Stimulated activated CD8-positive, alpha-beta memory T cell treated with anti-CD3 and anti-CD28 coated beads, Interleukin-2, amount 100 ng/mL, for 1 hour (primary cell): ENCODE measurements at places on chromosomes 2 and 18.

DNA sequence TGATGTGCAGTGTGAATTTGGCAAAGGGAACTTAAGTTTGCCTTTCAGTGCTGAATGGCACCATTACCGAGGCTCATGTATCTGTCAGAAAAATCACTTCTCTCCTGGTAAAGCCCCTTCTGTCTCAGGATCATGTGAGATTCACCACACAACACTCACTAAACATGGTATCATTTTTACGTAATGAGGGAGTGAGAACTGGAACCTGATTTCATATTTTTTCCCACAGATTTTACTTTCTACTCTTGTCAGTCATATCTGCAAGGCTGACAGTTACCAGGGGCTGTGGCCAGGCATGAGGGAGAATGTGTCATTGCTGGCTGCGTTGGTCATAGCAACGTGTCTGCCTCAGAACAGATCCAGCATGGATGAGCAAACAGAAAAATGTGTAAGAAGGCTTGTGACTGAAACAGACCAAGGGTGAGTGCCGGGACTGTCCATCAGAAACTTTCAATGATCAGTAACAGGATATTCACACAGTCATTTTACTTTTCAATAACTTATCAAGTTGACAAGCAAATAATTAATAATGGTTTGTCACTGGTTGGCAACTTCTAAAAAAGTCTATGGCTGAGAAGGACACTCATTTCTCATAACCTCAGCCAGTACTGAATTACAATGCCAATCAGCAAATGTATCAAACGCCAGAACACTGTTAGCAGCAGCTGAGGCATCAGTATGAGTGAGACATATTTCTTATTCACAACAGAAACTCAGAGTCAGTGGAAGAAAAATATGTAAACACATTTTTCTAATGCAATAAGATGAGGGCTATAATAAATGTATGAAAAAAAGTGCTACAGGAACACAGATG lies 100.5 kb downstream of the CDC42EP3 start:
- DNase-seq: no peak

DNA sequence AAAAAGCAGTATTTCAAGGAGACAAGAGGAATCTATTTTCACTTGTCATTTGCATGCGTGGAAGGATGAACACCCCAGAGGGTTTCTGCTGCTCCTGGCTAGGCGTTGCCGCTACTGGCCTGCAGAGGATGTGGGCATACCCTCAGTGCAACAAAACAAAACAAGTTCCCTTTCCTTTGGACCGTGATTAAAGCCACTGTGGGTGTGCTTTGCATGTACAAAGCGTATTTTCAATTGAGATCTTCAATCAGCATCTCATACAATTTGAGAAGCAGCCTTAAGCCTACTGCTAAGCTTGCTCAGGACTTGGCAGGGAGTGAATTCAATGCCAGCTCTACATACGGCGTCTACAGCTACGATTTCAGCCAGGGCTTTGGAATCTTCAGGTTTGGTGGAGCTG lies 298.4 kb downstream of the LPIN1 start:
- DNase-seq: no peak

DNA sequence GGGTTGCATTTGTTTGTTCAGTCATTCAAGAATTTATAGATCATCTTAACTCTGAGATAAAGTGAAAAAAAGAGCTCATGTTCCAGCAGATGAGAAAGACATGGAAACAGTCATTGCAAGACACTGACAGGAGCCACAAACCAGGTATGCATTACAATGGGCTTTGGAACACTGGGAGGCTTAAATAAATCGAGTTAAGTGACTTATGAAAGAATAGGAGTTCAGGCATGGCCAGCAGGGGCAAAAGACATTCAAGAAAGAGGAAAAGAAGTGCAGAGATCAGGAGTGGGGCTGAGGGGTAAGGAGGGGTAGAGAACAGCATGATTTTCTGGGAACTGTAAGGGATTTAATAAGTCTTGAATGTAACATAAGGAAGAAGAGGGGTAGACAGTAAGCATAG lies 121.2 kb upstream of the EPC2 start:
- DNase-seq: no peak

DNA sequence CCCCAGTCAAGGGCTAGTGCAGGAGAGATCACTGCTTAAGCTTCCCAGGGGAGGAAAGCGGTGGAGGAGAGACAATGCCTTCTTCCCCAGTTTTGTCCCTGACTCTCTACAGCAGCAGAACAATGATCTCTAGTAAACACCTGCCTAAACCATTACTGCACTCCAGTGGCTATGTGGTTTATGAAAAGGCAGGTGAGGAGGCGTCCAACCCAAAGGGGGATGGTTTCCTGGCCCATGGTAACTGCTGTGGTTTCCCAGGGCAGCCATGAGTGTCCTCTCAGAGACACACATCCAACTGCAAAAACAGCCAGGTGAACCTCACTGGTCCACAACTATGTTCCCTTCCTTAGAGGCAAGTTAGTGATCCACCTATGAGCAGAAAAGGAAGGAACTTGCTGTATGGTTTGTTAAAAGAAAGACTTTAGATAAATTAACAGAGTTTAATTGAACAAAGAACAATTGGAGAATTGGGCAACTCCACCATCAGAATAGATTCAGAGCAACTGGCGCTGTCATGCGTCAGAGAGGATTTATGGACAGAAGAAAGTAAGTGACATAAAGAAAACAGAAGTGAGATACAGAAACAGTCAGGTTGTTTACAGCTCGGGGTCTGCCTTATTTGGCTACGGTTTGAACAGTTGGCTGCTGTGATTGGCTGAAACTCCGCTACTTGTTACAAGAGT lies 4.8 kb upstream of the TTC39C start:
- no peak for DNase-seq

DNA sequence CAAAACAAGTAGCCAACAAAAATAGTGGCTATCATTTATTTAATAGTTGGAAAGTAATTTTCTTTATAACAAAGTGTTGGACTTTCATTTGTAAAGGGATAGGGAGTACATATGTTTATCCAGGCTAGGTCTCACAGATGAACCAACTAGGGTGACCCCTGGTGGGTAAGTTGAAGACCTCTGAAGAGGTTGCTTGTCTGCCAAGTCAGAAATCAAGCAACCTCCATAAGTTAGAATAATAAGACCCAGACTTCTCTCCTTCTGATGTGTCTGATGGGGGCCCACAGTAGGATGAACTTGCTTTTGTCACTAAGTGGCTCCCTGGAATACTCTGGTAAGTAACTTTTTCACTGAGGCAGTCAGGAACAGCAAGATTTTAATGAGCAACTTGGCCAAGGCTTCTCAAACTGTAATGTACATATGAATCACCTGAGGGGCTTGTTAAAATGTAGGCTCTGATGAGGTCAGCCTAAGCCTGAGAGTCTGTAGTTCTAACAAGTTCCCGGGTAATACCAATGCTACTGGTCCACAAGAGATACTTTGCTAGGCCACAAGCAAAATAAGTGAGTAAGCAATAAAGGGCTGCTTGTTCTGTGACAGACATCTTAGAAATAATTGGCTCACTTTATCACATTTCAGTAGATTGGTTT lies 319.6 kb downstream of the PIK3C3 start:
- no peak for DNase-seq

- no peak for DNase-seq
These were observed 225.7 kb downstream of the MTX2 start for GRCh38 chr2:176494949-176495353.

- no peak for DNase-seq
These were observed 286.6 kb upstream of the HDAC4 start for GRCh38 chr2:239687441-239687840.

GRCh38 chr2:29743516-29743915 lies 177.9 kb downstream of the ALK start:
- no peak for DNase-seq

DNA sequence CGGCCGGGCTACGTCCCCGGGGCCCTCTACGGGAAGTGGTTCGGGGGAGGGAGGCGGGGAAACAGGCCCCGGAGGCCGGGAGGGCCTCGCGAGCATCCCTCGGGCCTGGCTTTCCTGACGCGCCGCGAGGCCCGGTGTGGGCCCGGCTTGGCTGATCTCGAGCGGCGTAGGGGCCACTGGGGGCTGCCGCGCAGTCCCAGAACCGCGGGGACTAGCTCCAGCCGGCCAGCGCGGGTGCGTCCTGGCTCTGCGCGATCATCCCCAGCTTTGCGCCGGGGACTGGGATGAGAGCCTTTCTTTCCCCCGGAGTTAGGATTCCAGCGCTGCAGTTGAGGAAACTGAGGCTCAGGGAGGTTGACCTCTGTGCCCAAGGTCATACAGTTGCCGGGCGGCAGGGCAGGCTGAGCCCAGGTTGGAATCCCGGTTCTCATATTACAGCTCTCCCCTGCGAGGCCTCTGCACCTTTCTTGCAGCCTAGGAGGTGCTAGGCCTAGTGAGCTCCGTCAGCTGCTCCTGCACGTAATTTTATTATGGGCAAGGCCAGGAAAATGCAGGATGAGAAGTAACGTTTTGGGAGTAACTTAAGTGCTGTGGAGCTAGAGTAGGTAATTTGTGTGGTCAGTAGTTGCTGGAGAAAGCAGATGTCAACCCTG lies 501 bp downstream of the LPIN1 start:
- no peak for DNase-seq

DNA sequence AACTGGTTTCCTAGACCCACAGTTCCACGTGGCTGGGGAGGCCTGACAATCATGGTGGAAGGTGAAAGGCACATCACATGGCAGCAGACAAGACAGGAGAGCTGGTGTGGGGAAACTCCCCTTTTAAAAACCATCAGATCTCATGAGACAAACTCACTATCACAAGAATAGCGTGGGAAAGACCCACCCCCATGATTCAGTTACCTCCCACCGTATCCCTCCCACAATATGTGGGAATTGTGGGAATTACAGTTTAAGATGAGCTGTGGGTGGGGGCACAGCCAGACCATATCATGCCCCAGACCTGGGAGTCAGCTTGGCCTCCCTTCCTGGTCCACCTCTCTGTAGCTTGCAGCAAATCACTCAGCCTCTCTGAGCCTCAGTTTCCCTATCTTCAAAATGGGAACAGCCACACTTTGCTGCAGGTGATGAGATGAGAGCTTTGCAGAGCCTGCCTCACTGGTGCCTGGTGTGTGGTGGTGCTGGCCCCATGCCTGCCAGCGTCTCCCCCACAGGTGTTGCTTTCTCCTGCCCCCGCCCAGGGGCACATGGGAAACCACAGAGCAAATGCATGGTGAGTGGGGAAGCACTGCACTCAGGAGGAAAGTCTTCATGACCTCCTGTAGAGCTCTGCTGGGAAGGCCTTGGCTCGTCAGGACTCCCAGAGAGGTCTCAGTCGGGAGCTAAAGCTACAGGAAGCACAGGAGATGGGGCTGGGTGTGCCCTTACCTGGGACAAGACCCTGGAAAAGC lies 31.1 kb downstream of the GREB1 start:
- no peak for DNase-seq

DNA sequence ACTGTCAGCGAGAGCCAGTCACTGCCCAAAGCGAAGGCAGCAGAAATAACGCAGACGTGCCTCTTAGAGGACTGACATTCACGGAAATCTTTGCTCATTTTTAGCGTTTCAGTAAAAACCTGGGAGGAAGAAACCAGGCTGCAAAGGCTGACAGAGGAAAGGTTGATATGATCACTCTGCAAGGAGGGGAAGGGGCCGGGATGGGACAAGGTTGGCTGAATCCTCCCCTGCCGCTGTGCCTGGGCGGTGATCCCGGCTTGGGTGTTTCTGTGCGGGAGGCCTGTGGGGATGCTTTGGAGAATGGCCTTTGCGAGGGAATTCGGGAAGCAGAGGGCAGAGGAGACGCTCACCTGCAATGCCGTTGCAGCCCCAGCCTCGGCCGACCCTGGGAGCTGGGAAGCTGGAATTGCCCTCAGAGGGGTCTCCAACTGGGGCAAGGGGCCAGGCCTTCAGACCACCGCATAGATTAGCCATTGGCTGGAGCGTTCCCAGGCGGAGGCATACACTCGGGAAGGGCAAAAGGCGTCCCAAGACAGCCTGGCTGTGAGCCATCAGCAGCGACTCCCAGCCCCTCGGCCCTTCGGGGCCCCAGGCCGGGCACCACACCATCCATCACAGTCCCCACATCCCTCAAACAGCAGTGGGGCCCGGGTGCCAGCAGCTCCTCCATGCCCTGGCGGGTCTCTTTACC lies 111.7 kb upstream of the GPC1 start:
- no peak for DNase-seq

- no peak for DNase-seq
These were observed 39.7 kb upstream of the CHAC2 start for GRCh38 chr2:53727921-53728320.

- DNase-seq: no peak
These were observed 287.9 kb downstream of the PDE11A start for GRCh38 chr2:177784745-177785067.

DNA sequence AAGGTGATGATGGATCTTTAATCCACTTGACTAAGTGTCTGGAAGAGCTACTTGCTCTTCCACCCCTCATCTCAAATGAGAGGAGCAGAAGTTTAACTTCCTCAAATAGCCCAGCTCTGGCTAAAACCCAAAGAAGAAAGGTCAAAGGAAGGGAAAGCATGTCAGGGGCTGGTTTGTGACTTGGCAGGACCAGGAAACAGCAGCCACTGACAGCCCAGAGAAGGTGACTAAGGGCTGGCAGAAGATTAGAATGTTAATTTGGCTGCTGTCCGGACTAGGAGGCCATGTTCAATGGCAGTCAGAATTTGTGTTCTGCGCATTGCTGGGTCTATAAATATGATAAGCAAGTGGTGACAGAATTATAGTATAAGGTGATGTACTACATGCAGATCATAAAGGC lies 386.2 kb downstream of the SETBP1 start:
- no peak for DNase-seq

DNA sequence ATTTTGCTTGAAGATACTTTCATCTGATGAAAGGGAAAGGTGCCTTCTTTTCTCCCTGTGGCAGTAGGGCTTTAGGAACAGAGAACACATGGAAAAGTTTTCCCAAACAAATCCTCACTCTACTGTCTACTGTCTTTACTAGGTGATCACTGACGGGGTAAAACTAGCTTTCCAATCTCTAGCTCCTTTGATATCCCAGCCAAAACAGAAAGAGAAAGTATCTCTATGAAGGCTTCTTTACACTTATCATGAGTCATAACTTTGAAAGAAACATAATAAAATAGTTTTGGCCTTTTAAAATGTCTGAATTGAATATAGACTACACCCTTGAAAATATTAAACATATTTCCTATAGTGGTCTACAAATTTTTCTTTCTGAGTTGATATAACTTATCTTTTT lies 214.5 kb downstream of the DSEL start:
- no peak for DNase-seq
